ENCODE measurements at places on chromosomes 6 and 20.
A peak's percentile ranks its signal among the peaks of the same experiment; 100 is the strongest.

GRCh38 chr20:15625981-15626380, 947.3 kb downstream of the KIF16B start:
- DNase-seq = no peak

DNA sequence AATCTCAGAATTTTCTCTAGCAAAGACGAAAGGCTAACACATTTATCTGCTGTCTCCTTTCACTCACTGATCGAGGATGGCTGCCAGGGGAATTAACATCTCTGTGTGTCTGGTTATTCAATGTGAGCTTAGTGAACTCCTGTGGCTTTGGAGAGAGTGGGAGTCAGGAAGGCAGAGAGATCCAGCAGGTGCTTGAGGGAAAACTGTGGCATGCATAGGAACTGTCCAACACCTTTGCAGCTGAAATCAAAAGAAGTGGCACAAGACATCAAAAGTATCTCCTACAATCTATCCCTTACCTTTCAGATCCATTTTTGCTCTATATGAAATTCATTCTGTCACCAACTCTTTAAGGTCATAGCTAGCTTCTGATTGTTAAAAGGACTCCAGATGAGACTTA, 11.8 kb upstream of the FAM184A start:
- DNase-seq = peak; percentile 5

- DNase-seq = peak; percentile 98
These were observed 98.6 kb upstream of the MRPS10 start for GRCh38 chr6:42315991-42316970.

DNA sequence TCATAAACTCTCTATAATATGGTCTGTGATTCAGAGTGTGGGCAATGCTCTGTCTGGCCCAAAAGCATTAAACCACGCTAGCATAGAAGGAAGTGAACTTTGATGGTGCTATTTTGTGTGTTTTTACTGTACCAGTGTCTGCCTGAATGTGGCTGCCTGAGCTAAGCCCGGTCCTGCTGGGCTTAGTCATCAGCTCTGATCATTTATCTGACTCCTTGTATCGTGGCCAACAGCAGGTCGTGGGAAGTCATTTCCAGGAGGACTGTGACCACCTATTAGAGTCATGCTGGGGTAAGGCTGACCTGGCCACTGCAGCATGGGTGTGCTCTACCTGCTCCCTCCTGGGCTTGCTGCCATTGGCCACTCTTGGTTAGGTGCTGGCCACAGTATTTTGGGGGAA, 239.1 kb upstream of the CEP162 start:
- DNase-seq = peak; percentile 54

- no peak for DNase-seq
These were observed 4.3 kb downstream of the LZTS3 start for GRCh38 chr20:3168829-3169590.

DNA sequence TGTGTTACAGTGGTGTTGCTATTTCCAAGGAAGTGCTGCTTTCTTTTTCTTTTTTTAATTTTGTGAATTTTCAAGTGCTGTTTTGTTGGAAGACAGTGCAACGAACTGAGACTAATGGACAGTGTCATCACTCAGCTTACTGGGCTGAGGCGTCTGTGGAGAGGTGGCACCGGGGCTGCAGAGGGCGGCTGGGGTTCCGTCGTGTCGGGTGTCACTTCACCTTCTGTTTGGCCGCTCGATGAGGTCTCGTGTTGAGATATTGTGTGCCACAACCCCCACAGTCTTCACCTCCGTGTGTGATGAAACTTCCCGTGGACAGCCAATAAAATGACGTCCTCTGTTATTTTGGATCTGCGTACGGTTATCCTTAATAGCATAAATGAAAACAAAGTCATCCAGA, 149.4 kb upstream of the SNX9 start:
- DNase-seq = no peak

DNA sequence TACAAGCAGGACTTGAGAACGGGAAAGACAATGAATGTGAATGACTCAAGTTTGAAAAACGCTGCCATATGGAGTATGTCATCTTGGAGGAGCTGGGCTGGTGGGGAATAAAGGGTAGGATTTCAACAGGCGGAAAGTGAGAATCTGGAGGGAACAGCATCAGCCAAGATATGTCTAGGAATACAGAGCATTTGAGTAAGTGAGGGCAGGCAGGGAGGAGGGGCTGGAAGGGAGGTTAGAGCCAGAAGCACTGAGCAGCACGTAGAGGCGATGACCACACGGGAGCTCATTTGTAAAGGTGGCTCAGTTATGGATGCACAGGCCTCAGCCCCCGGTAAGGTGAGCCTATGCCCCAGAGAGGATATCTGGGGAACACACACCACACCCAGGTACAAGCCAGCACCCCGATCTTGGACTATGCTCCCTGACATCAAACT, 115.1 kb downstream of the ZMYND8 start:
- peak; percentile 98 for DNase-seq

- DNase-seq = no peak
These were observed 1.4 kb downstream of the RIMS1 start for GRCh38 chr6:71887744-71888230.

- DNase-seq = peak; percentile 51
These were observed 994.4 kb downstream of the EYS start for GRCh38 chr6:64712606-64713005.

- DNase-seq = no peak
These were observed 5.0 kb downstream of the HSF2 start for GRCh38 chr6:122404444-122404843.

DNA sequence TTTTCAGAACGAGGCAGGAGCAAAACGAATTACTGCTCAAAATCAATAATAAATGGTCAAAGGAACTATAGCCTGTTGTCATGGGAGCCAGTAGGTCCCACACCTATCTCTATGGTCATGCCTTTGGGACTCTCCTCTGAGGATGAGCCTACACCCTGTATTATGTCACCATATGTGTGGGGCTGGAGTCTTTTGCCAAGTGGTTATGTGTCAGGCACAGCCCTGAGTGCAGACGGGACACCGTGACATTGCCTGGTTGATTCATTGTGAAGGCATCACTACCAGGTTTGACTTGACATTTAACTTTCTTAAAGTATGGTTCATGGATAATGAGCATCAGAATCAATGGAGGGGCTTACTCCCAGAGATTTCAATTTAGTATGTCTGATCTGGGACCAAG, 23.6 kb downstream of the BMP6 start:
- no peak for DNase-seq

DNA sequence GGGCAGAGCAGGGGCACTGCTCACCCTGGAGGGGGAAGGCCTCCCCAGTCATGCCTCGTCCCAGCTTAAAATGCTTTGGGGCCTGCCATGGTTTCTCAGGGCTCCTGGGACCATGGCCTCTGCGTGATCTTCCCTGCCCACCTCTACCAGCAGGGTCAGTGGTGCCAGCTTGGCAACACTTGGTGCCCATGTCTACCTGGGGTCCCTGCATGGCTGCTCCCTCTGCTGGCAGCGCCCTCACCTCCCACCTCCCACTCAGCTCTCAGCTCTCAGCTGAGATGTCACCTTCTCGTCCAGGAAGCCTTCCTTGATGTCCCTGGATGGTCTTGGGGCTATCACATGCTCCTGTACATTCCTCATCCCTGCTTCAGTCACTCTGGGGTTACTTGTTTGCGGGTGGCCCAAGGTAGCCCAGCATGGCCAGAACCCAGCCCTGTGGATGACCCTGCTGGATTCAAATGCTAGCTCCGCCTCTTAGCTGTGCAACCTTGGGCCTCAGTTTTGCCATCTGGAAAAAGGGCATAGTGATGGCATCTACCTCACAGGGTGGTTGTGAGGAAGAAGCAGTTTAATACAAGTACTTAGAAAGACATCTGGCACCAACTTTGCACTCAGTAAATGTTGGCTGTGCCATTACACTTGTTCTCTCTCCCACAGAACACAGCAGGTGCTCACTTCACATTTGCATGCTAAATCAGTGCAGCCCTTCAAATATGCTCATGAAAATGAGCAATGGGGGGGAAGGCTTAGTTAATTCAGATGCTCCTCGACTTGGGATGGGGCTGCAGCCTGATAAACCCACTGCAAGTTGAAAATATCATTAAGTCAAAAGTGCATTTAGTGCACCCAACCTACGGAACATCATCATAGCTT, 53.5 kb upstream of the PTPN1 start:
- DNase-seq = no peak

GRCh38 chr20:42530855-42531448, 658.8 kb downstream of the PTPRT start:
- DNase-seq = peak; percentile 6

DNA sequence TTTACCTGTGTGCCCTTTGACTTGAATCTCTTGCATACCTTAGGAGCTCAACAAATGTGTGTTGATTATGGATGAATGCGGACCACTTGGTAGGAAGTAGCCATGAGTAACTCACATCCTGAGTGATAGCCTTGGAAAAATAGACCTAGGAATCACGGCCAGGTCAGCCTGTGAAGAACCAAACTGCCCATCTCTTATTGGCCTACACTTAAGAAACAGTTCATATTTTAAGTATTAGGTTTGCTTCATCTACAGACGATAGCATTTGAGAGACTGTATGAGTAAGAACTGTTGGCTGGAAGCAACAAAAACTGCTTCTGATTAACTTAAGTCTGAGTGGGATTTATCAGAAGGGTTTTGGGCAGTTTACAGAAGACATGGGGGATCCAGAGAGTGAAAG, 320.1 kb upstream of the PRND start:
- DNase-seq = peak; percentile 14

GRCh38 chr20:41183831-41184230, 46.5 kb downstream of the PLCG1 start:
- DNase-seq = no peak

GRCh38 chr20:51811042-51811355, 8.7 kb upstream of the SALL4 start:
- DNase-seq = peak; percentile 32

- DNase-seq = no peak
These were observed 384.4 kb upstream of the AGPAT4 start for GRCh38 chr6:161658211-161658610.

- DNase-seq = no peak
These were observed 38.1 kb downstream of the B4GALT5 start for GRCh38 chr20:49675368-49676151.

GRCh38 chr6:57183336-57183735, 11.2 kb downstream of the BAG2 start:
- no peak for DNase-seq

DNA sequence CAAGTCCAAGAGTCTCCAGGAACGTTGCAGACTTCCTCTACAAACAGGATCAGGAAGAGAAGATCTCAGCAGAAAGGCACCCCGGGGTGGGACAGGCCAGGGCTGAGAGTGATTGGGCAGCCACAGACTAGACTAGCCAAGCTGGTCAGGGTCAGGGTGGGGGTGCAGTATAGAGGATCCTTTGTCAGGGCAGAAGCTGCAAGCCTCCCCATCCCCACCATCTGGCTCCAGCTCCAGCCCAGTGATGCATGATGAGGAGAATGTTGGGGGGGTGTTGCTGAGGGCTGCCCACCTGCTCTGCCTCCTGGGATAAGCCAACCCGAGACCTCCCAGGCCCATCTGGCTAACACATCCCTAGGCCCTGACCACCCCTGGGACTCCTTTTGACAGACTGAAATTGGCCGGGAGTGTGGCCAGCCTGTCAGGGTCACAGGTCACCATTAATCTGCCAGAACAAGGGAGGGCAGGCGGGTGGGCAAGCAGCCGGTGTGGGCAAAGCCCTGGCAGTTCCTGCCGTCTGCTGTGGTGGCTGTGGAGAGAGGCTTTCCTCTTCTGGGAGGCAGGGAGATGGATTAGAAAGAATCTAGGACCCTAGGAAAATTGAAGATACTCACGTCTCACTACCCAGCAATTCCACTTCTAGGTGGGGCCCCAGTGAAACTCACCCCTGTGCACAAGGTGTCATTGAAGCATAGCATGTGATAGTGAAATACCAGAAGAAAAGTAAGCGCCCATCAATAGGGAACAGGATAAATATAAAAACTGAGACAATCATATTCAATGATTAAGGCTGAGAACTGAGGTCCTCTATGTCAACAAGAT, 22.1 kb upstream of the SNTA1 start:
- DNase-seq = no peak

GRCh38 chr6:78962448-78962847, 95.1 kb downstream of the IRAK1BP1 start:
- DNase-seq = no peak

- DNase-seq = peak; percentile 55
These were observed 3.5 kb downstream of the ZFAND3 start for GRCh38 chr6:37822851-37823682.

DNA sequence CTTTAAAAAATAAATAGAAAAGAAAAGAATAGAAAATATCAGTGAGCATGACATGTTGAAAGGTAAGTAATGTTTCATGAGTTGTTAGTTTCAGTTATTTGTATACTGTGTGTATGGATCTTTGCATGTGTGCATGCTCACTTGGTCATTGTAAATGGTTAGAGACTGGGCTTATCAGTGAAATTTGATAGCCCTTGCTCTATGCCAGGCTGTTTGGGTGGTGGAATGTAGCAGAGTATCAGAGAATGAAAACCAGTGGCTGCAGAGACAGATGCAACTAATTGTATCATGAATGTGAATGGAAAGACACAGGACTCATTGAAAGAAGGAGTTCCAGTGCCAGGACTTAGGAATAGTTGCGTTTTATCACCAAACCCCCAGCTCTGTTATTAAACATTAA, 4.2 kb downstream of the GSTA2 start:
- DNase-seq = peak; percentile 20

- DNase-seq = peak; percentile 52
These were observed 3.3 kb downstream of the KCNS1 start for GRCh38 chr20:45097485-45098102.

GRCh38 chr6:24385536-24386269, 17.0 kb upstream of the MRS2 start:
- no peak for DNase-seq

GRCh38 chr20:49030954-49031619, 15.0 kb upstream of the CSE1L start:
- DNase-seq = no peak

GRCh38 chr6:169831450-169832246, 80.2 kb downstream of the ERMARD start:
- peak; percentile 73 for DNase-seq
